Hypothalamus (tissue), 51 donors: ENCODE measurements at places on chromosomes 2 and 18.

DNA sequence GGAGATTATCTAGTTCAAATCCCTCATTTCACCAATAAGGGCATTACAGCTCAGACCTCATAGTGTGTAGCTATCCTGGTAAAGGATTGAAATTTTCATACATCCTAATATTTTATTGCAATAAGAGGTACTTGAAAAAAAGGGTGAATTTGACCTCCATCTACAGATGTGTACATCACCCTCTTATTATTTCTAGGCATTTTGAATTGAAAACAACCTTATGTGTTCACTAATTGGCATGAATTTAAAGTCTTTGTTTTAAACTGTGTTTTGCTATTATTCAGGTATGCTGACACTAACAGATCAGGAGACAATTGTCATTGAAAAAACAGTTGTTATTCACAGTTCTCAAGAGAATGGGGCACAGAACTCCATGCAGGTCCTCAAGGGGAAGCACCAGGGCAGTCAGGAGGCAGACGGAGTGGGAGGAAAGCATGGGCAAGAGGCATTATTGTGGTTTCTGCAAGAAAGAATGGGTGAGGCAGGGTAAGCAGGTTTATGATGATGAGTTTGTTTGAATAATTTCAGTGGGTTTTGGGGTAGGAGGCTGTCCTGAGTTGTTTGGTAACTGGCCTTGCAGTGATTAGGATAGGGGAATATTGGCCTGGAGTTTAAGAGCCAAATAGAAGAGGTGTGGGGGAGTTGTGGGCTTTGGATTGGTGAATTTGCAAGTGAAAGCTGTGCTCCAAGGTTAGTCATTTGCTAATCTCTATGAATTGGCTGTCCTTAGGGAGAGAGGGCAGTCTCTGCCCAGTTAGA, 194.6 kb downstream of the GPD2 start:
- DNase-seq: no peak

DNA sequence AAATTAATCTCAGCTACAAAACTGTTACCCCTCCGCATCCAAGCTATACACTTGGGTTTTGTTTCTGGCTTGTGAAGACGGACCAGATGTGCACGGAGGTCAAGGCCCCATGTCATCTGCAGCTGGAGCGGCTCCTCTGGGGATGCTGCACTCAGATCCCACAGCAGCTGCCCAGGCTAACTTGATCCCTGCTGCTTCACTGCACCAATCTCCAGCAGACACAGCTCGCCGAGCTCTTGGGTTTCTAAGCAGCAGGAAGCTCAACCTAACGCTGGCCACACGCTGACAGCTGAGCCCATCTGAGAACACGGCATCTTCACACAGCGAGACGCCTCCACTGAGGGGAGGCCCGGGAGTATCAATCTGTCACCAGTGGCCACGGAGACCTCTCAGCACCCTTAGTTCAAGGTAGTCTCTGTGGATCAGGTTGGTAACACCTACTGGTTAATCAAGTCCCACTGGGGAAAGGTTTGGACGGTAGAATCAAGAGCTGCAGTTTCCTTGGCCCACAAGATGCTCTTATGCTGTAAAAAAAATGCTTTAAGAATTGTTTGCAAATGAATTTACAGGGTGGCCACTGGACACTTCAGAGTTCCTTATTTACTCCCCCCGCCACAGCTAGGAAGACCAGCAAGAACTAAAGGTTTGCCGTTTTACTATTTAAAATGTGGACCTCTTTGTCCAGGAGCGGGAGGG, 67.5 kb downstream of the EMILIN2 start:
- DNase-seq: no peak

DNA sequence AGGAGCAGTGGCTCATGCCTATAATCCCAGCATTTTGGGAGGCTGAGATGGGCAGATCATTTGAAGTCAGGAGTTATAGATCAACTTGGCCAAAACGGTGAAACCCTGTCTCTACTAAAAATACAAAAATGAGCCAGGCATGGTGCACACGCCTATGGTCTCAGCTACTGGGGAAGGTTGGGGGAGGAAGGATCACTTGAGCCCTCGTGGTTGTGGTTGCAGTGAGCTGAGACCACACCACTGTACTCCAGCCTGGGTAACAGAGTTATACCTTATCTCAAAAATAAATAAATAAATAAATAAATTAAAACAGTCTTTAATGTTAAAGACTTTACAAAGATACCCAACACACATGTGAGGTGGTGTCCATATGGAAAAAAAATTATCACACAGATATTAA, 134.0 kb downstream of the C2orf74 start:
- no peak for DNase-seq

DNA sequence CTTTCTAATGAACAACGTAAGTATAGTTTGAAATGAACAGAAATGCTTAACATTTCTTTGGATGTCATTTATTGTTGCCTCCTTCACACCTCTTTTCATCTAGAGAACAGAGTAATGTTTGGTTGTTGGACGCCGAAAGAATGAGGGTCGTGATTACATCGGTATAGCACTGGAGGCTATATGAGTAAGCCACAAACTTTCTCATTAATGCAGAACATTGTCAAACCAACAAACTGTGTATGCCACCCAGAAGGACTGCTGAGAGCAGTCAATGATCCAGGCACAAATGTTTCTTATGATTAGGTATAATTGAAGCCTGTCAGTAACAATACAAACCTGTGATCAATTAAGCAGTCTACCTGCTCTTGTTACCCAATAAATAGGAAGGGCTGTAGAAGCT, 1494.7 kb upstream of the NXPH2 start:
- DNase-seq: no peak

GRCh38 chr2:147482111-147482895, 362.5 kb upstream of the ACVR2A start:
- no peak for DNase-seq

GRCh38 chr2:176104316-176105077, 2.6 kb upstream of the HOXD11 start:
- no peak for DNase-seq

GRCh38 chr2:25323042-25323514, 18.6 kb downstream of the DNMT3A start:
- no peak for DNase-seq

GRCh38 chr18:79275992-79276391, 119.7 kb upstream of the NFATC1 start:
- DNase-seq: no peak

GRCh38 chr18:13440277-13441248, 222.0 kb downstream of the LDLRAD4 start:
- DNase-seq: no peak

- DNase-seq: no peak
Measured at GRCh38 chr18:67072791-67073190, 443.7 kb downstream of the DSEL start.

GRCh38 chr18:56511996-56512395, 126.4 kb downstream of the TXNL1 start:
- no peak for DNase-seq

DNA sequence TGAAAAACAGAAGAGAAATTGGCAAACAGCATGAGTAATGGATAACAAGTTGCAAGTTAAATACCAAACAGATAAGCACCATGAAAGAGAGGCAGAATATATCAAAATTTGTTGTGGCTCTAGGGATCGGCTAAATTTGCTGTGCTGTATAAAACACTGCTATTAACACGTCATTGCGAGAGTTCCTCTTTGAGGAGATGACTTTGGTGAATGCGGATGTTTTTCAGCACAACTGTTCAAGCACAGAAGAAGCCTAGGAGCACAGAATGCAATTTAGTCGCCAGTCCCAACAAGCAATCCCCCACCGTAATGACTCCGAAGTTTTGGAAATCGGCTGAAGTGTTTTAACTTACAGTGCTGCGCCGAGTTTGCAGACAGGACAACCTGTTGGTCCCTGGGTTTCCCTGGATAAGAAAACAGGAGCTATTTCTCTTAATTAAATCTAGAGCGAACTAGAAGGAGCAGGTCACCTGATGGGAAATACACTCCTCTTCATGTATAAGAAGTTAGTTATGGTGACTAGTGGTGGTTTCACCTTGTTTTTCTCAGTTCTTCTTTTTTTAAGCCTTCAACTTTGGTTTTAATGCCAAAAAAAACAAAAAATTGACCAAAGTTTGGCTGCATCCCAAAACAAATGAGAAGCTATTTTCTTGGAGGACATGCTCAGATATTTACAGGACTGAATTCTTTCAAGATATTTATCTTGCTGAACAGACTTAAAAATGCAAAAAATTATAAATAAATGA, 454.1 kb upstream of the SALL3 start:
- DNase-seq: no peak

- DNase-seq: peak; percentile 49
Measured at GRCh38 chr2:27715318-27716210, 51.9 kb downstream of the SLC4A1AP start.

GRCh38 chr2:128685841-128686496, 367.3 kb upstream of the HS6ST1 start:
- DNase-seq: no peak

DNA sequence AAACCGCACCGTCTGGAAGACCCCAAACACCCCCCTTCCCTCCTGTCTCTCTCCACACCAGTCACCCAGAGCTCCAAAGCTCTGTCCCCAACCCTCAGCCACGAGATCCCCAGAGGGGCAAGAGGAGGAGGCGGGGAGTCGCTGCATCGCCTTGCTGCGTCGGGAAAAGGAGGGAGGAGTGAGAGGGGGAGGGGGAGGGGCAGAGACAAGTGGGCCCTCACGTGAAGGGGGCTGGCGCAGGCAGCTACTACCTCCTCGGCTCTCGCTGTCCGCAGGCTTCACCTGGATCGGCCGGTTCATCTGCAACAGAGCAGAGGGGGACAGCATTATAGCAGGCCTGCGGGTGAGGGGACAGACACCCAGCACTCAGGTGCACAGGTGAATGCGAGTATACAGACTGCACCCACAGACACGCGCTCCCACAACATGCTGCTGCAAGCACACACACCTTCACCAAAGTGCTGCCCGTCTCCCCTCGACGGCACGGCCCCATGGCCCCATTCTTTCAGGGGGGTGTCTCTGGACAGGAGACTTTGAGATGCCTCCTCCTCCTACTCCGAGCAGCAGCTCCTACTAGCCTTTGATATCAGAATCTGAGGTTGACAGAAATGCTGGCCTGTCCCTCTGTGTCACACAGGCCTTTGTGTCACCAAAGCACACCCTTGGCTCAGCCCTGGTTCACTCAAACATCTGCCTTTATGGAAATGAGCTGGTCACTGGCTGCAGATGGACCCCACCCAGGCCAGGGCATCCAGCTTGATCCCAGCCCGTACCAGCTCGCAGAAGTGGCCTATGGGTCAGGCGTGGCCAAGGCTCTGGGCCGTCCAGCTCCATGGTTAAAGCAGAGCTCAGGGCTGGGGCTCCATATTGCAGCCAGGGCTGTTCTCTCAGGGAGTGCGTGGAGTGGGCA, 243.8 kb downstream of the CELF4 start:
- DNase-seq: no peak

DNA sequence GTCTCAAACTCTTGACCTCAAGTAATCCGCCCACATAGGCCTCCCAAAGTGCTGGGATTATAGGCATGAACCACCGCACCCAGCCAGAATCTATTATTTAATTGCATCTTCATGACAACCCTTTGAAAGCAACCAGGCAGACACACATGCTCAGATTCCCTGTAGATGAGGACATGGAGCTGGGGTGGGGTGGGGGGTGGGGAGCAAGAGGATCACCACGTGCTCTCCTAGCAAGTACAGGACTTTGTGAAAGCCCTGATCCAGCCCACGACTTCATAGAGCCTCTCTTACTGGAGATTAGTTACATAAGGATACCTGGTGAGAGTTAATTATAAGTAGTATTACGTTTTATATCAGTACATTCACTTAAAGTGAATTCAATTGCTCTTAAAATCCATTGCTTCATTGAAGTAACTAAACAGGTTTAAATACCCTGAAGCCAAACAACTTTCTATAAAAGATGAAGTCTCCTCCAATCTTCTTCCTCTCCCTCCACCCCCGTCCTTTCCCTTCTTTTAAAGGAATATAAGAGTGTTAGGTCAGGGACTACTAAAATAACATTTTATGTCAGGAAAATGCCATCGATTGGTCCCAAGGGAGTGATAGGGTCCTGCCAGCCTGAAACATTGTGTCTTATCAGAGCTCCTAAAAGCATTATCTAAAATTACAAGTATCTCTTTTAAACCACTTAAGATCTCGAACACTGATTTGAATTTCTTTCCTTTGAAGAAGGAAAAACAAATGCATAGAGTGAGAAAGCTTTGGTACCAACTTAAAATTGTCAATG, 123.9 kb downstream of the EPHA4 start:
- DNase-seq: no peak

DNA sequence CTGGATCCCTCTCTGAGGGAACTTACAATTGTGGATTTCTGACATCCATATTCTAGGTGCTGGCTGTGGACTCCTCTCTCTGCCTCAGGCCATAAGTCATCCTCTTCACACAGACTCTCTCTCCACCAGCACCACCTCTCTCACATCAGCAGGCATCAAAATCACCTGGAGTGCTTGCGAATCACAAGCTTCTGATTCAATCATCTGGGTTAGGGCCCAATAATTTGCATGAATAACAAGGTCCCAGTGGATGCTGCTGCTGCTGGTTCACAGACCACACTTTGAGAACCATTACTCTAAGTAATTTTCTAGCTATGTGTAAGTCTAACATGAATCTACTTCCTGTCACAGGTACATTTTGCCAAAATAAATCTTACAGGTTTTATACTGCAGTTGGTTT, 214.9 kb downstream of the DSEL start:
- no peak for DNase-seq

- no peak for DNase-seq
Measured at GRCh38 chr2:150012986-150013385, 425.4 kb upstream of the MMADHC start.

GRCh38 chr18:24603151-24603550, 142.7 kb downstream of the HRH4 start:
- DNase-seq: no peak

GRCh38 chr18:45232061-45232460, 383.2 kb upstream of the SLC14A2 start:
- DNase-seq: no peak

DNA sequence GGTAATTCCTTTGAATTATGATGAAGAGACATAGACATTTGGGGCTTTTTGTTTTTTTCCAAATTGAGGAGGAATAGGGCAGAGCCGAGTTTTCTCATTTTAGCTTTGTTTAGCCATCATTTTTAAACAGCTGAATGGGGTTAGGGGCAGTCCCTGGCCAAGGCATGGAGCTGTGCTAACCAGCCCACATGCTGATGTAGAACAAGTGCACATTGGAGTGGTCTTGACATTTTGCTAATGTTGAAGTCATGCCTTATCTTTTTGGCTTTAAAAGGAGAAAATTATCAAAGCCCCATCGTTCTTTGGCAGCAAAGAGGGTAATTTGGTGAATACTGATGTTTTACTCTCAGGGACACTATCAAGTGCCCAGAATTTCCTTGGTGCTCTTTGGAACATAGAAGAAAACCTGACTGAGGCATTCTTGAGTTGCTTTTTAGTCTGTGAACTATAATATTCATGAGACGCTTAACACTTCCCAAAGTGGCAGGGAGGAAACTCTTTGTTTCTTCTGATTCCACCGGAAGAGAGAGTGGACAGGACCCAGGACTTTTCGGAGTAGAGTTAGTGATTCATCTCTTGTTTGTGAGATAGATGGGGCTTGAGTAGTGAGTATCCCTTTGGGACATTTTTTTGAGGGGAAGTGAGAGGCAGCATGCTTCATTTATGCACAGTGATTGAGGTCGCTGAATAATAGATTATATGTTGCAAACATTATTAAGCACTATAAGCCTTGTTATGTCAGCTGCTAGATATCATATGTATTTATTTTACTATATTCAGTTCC, 45.0 kb downstream of the MTA3 start:
- no peak for DNase-seq
